ENCODE measurements at places on chromosomes 1 and 21.

GRCh38 chr1:202200669-202201068 is 7.1 kb downstream of the LGR6 start:
- no peak for DNase-seq

DNA sequence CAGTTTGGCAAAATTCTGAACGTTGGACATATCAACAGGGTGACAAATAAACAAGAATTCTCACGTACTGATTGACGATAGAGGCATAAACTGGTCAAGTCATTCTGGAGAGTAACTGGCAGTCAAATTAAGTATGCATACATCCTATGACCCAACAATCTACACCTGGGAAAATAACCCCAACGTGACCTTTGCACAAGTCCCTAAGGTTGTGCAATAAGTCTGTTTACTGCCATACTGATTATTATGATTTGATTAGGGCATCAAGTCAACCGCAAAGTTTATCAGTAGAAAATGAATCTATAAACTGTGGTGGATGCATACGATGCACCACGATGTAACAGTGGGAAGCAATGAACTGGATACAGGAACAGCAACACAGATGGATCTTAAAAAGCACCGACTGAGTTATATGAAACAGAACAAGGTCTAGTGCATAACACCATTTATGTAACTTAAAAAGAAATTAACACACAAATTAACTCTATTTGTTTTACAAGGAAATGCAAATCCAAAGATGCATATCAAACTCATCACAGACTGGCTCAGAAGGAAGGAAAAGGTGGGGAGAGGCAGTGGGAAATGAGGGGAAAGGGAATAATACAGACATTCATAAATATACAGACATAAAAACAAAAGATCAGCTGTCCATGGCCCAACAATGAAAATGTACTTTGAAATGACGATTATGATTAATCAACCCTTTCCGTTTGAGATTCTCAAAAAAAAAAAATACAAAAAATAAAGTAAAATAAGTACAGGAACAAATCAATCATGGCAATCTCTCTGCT is 41.0 kb upstream of the SEC16B start:
- DNase-seq: no peak

- DNase-seq: peak; percentile 88
These were observed 42.7 kb upstream of the SLC16A1 start for GRCh38 chr1:112998592-112999235.

GRCh38 chr1:47712596-47713299 is 274.9 kb downstream of the FOXD2 start:
- DNase-seq: no peak

- peak; percentile 93 for DNase-seq
These were observed 5.6 kb upstream of the TNFSF18 start for GRCh38 chr1:173056365-173056764.
